ENCODE measurements at places on chromosomes 2 and 18.

GRCh38 chr2:215751200-215751910 lies 262.0 kb downstream of the MREG start:
- no peak for DNase-seq

DNA sequence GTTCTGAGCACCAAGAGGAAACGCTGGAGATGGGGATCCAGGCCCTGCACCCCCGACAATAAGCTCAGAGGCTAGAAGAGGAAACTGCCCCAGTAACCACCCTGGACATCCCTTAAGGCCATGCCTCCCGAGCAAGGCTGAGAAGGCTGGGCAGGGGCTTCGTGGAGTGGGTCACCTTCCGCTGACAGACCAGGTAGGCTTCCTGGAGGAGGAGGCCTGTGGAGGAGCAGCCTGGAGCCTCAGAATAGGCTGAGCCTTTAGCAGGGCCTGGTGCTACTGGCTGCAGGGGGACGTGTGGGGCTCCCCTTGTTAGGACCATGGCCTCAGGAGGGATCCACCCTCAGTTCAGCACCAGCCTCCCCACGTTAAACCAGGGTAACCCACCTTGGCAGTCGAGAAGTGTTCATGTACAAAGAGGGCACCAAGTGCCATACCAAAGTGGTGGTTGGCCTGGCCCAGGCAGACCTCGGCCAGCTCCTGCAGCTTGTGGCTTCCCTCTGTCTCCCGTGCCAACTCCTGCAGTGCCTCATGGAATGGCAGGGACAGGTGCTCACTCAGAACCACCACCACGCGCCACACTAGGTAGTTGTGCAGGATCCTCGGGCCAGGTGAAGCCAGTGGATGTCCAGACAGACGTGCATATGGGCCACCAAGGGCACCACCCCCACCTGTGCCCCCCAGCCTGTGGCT lies 28.5 kb upstream of the ALPP start:
- no peak for DNase-seq

GRCh38 chr2:217538719-217539118 lies 464.1 kb downstream of the TNS1 start:
- no peak for DNase-seq

DNA sequence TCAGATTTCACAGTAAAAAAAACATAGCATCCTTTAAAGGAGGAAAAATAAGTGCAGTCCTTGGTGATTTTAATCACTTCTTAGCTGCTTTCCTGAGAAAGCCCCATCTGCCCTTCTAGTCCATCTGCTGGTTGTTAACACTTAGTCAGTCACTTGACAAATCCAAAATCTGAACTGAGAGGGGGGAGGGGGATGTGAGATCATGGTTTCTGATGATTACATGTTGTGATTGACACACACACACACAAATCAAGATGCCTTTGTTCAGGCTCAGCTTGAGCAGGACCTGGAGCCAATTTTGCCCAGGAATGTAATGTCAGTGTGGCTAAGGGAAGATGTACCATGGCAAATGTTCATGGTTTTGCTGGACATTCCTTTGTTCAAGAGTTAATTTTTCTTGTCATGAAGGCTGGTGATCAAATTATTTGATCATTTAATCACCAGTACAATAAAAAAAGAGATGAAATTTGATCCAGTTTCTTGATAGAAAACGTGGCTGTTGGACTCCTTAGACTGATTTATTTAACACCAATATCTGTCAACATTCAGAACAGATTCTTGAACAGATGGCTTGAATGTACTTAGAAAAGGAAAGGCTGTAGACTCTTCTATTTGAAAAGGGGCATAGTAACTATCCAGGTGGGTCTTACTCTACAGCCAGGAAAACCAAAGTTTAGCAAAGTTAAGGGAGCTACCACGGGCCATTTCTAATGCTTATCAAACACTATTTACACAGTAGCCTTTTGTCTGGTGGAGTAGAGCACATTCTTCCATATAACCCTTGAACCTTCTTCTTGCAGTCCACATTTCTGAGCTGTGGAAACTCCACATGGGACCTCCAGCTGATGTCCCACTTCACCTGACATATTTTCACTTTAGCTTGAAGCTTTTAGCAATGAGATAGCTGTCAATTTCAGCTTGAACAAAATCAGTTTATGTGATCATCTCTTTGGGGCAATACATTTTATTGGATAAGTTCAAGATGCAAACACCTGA lies 408.7 kb downstream of the PIK3C3 start:
- DNase-seq = no peak

GRCh38 chr18:75456199-75456631 lies 28.7 kb upstream of the SMIM21 start:
- DNase-seq = no peak

DNA sequence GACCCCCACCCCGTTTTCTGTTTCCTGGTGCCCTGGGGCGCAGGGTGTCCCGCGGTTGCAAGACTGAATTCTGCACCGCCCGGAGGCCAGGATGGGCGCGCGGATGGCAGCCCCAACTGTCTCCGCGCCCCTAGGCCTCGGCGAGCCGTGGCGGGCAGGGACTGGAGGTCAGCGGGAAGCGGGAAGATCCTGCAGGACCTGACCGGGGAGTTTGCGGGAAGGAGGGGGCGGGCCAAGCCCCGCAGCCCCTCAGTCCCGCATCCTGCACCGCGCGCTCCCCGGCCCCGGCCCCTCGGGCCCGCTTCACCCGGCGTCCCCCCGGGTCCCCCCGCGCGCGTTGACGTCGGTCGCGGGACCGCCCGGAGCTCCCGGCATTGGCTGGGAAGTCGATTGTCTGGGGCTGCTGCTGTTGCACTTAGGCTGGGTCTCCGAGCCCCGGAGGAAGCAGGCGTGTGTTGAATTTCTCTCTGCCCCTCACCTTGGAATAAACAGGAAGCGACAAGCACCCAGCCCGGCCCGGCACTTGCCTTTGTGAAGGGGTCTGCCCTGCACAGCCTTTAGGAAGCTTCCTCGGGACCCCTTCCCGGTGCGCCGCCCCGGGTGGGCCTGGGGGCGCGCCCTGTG lies at the start of gene LDLRAD4:
Gene LDLRAD4 (plus strand): TSS at position 393 of the 624 bp plus-strand sequence.
- peak; percentile 47 for DNase-seq

DNA sequence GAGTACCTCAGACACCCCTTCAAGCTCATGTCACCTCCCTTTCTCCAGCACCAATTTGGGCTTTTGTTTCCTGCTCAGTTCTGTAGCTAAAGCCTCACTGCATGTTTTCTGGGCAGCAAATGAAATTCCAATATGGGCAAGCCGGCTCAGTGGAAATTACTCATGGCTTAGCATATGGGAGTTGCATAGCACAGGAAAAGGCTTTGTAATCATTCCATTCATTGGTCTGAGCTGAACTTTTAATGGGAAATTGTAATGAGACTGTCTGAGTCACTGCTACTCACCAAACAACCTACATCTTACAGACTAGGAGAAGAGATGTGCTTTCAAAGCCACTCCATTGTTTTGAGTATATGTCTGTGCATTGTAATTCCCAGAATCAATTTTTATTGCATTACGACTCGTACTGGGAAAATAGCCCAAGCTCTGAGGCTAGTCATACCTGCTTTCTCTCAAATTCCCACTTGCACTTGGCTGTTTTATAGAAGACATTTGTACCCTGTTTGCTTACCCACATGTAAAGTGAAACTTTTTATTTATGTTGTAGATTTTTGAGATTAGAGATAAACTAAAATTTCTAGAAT lies 139.5 kb upstream of the LRATD1 start:
- DNase-seq = no peak

- DNase-seq = no peak
These were observed 478.7 kb upstream of the MYT1L start for GRCh38 chr2:2809771-2810170.

DNA sequence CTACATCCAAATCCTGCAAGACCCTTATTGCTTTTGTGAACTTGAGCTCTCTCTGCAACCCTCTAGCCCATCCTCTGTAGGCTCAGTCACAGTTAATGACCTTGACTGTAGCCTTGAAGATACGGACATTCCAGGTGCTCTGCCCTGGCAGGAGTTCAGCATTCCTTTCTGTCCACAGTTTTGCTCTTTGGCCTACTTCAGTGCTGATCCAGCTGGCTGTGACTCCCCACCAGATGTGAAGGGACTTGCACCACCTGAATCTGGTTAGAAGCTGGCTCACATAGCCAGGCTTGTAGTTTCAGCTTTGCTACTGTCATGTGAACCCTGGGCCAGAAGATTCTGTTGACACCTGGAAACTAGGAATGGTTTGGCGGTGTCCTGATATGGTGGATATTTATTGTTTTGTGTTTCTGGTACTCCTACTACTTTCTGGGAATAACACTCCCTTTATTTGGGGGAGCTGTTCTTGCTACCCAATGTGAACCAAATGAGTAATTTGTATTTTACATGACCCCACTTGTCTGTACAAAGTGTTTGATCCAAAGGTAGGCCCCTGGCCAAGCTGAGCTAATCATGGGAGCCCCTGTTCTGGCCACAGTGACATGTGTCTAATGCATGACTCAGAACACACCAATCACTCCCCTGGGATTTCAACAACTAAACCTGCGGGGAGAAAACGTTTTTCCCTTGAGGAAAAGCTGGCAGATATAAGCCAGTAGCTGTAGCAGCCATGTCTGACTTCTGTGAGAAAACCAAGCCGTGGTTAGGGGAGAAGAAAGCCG lies 73.4 kb downstream of the CDCA7 start:
- DNase-seq = no peak

DNA sequence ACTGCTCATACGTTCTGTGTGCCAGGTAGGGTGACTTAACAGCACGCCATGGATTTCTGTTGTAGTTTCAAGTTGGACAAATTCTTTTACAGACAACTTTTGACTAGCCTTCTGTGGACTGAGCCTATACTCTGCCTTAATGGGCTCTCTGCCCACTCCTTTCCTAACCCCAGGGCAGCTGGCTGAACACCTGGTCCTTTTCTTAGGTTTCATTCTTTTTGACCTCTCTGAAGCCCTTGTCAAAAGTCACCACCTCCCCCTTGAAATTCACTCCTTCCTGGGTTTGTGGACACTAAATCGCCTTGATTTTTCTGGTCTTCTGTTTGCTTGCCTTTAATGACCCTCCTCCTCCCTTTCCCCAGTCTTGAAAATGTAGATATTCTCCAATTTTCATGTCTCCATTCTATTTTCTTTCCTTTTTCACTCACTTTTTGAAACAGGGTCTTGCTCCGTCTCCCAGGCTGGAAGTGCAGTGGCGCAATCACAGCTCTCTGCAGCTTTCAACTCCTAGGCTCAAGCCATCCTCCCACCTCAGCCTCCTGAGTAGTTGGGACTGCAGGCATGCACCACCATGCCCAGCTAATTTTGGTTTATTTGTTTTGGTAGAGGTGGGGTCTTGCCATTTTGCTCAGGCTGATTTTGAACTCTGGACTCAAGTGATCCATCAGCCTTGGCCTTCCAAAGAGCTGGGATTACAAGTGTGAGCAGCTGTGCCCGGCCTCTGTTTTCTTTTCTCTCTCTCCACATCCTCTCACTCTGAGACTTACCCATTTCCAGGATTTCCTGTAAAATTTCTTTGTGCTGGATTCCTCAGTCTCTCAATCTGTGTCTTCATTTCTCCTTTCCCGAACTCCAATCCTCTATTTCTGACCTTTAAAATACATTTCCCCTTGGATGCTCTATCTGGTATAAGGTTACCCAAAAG lies 112.9 kb downstream of the PLB1 start:
- DNase-seq = no peak

DNA sequence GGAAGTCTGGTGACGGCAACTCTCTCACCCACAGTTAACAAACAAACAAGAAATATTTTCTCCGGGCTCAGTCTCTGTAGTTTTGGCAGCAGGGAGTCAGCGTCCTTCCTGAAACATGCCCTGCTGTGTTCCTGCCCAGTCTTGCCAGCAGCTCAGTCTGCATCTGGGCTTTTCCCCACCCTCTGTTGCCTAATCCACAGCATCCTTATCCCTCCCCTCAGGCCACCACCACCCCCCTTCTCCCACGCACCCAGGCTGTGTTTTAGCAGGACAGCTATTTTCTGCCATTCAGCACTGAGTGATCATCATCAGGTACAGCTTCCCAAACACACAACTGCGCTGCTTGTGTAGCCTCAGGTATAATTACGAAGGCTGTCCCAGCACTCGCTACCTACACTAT lies 168.2 kb downstream of the DPP10 start:
- no peak for DNase-seq

DNA sequence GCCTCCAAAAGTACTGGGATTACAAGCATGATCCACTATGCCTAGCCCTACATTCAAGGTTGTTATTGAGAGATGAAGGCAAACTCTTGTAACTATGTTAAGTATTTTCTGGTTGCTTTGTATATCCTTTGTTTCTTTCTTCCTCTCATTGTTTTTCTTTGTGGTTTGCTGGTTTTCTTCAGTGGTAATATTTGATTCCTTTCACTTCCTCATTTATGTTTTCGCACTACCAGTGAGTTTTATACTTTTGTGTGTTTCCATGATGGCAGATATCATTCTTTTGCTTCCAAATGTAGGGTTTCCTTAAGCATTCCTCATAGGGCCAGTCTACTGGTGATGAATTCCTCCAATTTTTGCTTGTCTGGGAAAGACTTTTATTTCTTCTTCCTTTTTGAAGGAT lies 90.2 kb downstream of the NCK2 start:
- no peak for DNase-seq

DNA sequence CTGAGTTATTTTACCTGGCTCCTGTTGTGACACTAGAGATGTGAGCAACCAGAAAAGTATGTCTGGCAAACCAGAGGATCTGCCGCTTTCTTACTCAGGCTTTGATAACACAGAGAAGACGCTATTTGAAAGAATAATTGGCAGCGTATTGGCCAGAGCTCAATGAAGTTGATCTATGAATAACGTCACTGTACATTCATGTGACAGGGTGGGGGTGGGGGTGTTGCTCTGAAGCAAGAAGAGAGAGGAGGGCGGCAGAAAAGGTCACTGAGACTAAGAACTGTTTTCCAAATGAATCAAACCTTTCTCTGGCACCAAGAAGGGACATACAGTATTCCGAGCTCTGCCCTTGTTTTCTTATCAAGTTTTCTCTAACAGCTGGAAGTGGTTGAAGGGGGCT lies 1.7 kb upstream of the ONECUT2 start:
- no peak for DNase-seq

DNA sequence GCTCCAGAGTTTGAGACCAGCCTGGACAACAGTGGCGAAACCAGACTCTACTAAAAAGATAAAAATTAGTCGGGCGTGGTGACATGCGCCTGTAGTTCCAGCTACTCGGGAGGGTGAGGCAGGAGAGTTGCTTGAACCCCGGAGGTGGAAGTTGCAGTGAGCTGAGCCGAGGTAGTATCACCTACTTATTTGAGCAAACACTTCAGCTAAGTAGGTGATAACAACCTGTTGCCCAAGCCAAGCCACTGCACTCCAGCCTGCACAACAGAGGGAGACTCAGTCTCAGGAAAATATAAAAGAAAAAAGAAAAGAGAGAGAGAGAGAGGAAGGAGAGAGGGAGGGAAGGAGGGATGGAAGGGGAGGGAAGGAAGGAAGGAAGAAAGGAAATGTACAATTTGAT lies 21.3 kb downstream of the FER1L5 start:
- no peak for DNase-seq

DNA sequence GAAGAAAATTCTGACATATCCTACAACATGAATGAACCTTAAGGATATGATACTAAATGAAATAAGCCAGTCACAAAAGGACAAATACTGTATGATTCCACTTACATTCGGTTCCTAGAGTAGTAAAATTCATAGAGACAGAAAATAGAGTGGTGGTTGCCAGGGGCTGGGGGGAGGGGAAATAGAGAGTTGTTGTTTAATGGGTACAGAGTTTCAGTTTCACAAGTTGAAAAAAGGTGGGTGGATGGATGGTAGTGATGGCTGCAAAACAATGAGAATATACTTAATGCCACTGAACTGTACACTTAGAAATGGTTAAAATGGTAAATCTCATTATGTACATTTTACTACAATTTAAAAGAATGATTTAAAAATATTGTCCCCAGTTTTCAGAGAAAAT lies 53.3 kb upstream of the NFU1 start:
- no peak for DNase-seq

- DNase-seq = no peak
These were observed 186.6 kb downstream of the MGAT5 start for GRCh38 chr2:134440336-134440909.

Data from T-helper 1 cell (primary cell).